Astrocyte of the hippocampus (primary cell): ENCODE measurements at places on chromosomes 4 and X.

DNA sequence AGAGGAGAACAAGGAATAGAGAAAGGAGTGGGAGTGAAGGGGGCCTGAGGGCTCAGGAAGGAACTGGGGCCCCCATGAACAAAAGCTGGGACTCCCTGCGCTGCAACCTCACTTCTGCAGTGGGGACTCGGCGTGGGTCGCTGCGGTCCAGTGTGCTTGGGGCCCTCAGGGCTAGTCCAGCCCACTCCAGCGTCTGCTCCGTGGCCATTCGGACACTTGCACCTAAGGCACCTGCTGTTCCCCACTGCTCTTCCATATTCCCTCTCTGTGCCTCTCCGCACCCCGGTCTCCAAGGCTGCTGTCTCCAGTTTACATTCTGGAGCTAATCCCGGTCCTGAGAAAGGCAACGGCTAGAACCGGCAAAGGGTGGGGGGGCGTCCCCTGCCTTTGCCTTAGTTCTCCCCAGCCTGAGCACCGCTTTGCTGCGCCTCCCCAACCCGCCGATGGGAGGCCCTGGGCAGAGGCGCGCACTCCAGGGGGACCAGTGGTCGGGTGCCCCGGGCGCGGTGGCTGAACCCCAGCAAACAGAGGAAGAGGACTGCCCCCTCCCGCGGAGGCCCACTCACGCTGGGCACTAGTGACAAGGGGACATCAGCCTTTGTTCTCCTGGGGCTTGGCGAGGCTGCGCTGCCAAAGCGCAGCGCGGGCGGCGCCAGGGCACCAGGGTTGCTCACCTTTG, 327.7 kb upstream of the F9 start:
- DNase-seq = peak; percentile 39

DNA sequence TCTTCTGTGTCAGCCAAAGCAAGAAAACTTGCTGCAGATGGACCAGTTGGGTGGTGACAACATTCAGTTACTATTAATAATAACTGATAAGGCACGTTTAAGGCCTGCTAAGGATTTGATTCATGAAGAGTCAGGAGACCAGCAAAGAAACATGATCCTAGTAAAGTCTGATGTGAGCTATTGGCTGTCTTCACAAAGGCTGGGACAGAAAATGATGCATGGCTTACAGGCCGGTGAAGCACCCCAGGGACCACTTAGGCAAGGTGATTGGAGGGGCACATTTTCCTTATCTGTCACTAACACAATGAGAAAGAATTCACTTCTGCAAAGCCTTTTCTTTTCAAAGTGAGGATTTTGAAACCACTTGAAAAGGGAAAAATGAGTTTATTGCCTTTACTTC, 65.4 kb upstream of the TRPC3 start:
- no peak for DNase-seq

DNA sequence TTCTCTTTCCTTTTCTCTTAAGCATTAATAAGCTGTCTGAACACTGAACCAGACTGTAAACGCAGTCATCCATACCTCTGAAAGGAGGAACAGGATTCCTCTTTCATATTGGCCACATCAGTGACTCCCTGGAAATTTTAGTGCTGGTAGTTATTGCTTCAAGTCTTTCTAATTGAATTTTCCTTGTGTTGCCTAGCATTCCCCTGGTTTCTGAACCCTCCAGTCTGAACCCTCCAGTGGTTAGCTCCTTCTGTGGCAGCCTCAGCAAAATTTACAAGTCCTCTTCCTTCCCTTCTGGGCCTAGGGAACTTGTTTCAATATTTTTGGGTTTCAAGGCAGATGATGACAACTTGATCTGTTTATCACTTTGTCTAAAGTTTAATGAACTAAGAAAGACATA, 7.9 kb downstream of the SPARCL1 start:
- no peak for DNase-seq

DNA sequence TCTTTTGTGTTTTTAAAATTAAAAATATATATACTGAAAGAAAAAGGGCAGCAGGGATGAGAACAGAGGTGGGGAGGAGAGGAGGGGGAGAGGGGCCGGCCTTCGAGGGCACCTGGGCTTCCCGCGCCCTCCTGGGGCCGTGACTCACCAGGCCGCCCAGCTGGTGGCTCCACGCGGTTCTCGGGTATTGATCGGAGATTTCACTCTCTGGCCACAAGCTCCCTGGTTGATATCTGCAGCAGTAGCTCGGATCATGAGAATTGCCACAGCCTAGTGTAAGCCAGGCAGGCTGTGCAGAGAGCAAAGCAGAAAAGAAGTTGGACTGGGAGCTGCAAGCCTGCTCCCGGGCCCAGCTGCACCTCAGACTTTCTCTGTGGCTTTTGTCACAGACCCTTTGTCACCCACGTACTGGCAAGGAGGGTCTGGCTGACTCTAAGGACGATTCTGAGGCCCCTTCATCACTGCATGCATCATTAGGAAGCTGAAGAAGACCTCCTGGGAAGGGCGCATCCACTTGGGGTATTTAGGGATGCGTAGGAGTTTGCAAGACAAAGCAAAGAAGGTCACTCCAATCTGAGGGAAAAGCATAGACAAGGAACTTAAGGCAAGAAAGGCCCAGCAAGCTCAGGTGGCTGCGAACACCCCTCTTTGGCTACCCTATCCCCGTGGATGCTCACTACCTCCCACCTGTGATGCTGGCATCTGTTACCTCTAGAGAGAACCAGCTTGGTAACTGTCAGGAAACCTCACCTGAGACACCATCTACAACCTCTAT, 71.7 kb downstream of the CPZ start:
- no peak for DNase-seq

- DNase-seq = peak; percentile 82
Measured at GRCh38 chr4:7101692-7102515, 34.0 kb upstream of the GRPEL1 start.
